ENCODE measurements at places on chromosomes 2 and 18.
A peak's percentile ranks its signal among the peaks of the same experiment; 100 is the strongest.

DNA sequence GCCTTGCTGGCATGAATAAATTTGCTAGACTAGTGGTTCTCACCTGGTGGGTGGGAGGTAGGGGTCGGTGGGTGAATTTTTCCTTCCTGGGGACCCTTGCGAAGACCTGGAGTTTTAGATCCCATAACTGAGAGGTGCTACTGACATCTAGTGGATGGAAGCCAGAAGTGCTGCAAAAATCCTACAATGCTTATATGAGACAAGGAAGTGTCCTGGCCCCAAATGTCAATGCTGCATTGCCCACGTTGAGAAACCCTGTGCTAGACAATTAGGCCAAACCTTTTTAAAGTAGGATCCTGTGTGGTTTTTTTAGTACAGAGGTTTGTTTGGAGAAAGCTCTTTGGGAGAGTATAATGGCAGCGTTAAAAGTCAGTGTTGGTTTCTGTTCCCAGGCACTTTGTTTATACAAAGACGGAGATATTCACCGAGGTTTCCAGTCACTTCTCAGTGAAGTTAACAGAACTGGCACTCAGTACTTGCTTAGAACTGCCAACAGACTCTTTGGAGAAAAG, 9.6 kb downstream of the SERPINB8 start:
- peak; percentile 33 for DNase-seq

GRCh38 chr2:181884601-181885000, 6.9 kb upstream of the ITPRID2 start:
- no peak for DNase-seq

DNA sequence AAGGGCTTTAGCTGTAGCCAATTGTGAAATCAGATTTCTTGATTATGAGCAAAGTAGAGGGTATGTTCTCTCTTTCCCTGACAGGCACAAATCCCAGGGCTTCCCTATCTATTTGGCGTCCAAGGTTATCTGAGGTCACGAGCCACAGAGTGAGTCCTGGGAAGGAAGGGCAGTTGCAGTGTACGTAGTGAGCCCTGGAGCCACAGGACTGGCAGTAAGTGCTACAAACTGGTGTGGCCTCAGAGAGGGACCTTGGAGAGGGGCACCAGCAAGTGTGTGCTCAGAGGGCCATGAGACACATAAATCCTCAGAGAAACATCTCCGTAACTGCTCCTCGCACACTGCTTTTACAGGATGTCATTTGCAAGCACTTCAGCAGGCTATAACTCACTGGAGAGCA, 115.5 kb upstream of the SH3BP4 start:
- no peak for DNase-seq

GRCh38 chr2:237143118-237143517, 57.4 kb downstream of the COPS8 start:
- no peak for DNase-seq

GRCh38 chr2:8609357-8609811, 72.5 kb upstream of the ID2 start:
- DNase-seq, result no peak

GRCh38 chr2:33038799-33039198, 92.0 kb downstream of the LTBP1 start:
- DNase-seq, result no peak

DNA sequence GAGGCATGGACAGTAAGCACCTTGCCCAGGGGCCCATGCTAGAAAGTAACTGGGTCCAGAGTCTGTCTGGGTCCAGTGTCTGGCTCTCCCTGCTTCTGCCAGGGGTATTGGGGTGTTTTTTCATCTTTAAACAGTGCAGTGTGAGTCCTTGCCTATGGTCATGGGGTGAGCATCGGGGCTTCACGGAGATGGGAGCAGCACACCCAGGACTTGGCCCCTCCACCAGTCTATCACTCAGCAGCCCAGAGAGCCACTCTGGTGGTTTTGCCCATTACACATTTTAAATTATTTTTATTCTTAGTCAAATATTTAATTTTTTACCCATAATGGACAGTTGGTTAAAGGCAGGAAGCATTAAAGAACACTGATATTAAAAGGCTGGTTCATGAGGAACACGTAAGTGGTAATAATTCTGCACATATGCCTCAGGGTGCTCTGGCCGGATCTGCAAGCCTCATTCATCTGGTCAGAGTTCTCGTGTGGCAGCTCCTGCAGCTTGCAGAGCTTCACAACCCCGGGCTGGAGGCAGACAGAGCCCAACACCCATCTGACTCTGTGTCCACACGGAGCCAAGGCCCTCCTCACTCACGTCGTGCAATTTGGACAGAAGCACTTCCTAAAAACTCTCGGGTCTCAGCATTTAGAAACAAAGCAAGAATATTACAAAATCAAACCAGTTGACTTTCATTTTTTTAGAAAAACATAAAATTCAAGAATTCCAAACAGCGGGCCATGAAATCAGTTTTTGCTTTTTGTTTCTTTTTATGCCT, 204.1 kb downstream of the CTIF start:
- DNase-seq, result no peak

DNA sequence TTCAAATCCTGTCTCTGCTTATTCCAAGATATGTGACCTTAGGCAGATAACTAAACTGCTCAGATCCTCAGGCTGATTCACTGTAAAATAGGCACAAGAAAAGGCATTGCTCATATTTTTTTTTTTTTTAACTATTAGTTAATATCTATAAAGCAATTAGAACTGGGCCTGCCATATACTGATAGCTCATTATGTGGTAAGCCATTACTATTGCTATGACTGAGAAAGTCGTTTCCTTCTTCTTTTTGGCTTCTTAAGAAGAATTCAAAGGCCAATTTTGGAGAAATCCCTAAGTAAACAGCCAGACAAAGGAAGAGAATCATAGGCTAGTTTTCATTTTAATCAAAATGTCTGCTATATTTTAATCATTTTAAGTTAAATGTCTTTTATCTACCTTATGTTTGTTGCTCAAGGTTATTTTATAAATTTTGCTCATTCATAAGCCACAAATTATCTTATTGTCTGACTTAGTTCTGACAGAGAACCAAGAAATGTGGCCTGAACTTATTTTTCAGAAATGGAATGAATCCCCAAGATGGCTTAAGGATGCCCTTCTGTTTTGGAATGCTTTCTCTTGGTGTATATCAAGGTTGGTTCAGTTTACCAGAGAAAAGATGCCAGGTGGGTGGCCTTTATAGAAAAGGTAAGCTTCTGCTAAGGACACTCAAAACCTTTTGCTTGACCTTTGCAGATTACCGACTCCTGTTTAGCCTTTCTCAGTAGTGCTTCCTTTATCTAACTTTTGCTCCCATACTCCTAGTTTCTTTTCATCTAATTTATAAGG, 21.3 kb upstream of the VRK2 start:
- no peak for DNase-seq

GRCh38 chr2:9771481-9772017, 71.7 kb upstream of the TAF1B start:
- no peak for DNase-seq

DNA sequence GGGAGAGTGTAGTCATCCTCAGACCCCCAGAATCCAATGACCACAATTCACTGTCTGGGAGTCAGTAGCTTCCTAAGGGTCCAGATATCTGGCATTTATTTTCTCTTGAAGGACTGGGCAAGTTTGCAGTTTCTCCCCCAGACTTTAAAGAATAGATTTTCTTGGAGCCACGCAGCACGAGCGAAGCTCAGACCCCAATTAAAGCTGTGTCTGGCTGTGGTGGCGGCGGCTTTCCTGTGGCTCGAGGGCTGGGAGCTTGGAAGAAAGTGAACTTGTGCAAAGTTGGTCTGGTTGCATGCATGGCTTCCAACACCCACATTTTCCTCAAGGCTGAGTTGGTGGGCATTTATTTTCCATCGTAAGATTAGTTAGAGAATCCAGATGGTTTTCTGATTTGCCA, 105.0 kb downstream of the ACKR3 start:
- no peak for DNase-seq

GRCh38 chr2:230416061-230416721, at the start of gene SP100:
TSS of gene SP100 (plus strand) at chr2:230416201. CDS start at chr2:230416297, 96 bp downstream.
- peak; percentile 68 for DNase-seq

- DNase-seq, result no peak
Measured at GRCh38 chr18:46260016-46260878, 156.1 kb downstream of the HAUS1 start.

DNA sequence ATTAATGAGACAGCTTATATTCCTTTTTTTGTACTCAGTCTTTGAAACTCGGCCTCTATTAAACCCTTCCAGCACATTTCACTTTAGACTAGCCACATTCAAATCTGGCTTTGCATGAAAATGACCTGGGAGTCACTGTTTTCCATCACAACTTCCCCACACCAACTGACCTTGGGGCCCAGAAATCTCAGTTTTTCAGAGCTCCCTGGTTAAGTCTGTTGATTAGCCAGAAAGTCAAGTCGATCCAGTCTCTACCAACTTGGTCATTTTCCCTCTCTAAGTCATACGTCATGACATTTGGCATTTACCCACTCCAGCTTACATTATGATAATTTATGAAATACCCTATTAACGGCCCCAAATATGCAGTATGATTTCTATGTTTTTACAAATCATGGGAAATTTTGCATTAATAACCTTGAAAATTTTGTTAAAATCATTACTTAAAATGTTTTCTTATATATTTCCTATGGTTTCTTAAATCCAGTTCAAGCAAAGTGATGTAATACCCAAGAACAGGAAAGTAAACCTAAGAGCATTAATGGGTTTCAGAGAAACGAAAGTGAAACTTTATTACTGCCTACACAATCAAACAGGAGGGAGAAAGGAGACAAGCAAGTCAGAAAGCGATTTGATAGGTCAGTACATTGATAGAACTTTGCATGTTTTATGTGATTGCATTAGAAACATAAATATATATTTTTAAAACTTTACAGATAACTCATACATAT, 77.1 kb downstream of the SPATS2L start:
- DNase-seq, result no peak

DNA sequence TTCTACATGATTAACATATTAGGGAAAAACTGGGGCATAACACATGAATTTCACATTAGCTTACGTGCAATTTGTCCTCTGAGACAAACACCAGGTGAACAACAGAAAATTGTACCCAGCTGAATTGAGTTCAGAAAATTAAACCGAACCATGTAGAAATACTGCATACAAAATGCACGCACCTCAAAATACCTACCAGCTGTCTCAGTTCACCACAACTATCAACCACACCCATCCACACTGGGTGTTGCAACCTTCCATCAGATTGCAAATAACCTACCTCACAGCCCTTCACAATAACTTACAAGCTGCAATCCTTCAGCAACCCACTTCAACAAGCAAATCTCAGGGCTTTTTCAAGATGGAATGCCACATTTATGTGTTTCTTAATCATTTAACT, 55.9 kb downstream of the UNC50 start:
- DNase-seq, result peak; percentile 44

DNA sequence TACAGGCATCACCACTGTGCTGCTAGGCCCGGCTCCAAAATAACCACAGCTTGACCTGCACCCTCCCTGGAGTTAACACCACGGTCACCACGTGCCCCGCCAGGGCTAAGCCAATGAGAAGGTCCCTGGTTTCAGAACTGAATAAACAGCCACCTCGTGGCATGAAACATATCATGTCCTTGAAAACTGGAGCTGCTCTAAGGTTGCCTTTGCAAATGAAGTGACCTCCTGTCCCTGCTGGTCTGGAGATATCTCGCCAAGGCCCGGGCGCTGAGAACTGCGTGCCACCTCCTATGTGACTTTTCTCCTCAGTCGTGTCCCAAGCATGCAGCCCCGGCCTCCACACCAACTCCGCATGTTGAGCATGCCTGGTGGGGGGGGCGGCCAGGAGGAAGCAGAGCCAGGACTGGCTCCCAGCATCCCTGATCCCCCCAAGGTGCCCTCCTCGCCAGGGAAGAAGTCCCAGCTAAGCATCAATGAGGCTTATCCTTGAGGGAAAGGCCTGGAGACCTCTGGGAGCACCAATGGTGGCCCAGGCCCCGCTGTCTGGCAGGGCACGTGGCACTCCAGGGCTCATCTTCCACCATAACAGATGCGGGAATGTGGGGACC, 16.3 kb upstream of the KCNG2 start:
- no peak for DNase-seq

DNA sequence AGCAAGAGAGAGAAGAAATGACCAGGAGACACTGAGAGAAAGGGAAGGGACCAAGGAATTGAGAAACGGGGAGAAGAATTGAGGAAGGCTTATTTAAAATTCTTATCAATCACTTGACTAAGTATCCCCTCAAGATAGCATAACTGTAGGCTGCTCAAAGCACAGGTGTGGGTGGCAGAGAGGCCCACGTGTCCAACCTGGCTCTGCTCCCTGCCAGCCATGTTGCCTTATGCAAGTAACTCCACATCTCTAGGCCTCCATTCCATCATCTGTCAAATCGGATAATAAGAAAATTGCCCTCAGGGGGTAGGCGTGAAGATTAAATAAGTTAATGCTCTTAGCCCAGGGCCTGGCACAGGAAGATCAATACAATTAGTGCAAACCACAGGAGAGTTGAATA, 7.4 kb upstream of the NPAS2 start:
- DNase-seq, result no peak

- no peak for DNase-seq
Measured at GRCh38 chr2:105557021-105557920, 158.4 kb upstream of the FHL2 start.

- peak; percentile 68 for DNase-seq
Measured at GRCh38 chr18:67515942-67516538, 480 bp downstream of the DSEL start.

- no peak for DNase-seq
Measured at GRCh38 chr2:238591732-238592131, 165.0 kb downstream of the ASB1 start.

GRCh38 chr2:78979380-78980151, 45.9 kb upstream of the REG3G start:
- peak; percentile 25 for DNase-seq

- DNase-seq, result no peak
Measured at GRCh38 chr2:147250652-147251356, 594.0 kb upstream of the ACVR2A start.

DNA sequence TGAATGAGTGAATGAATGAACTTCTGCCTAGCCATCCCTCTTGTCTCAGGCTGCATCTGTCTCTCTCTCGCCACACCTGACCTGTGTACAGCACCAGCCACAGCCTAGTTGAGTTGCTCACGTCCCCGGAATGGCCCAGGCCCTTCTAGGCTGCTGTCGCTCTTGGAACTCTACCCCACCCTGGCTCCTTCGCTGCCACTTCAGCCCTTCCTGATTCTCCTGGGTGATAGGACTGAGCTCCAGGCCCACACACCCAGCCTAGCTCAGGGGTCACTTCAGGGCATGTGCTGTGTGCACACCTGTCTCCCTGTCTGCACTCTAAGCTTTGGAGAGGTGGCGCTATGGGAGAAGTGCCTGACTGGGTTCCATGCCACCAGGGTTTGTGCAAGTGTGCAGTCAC, 236.6 kb downstream of the GLI2 start:
- DNase-seq, result no peak

- no peak for DNase-seq
Measured at GRCh38 chr18:74407888-74408287, 49.2 kb downstream of the DIPK1C start.
